ACHN (cell line): ENCODE measurements at places on chromosomes 3 and 15.

GRCh38 chr15:91605576-91605975 is 247.9 kb upstream of the SLCO3A1 start:
- no peak for DNase-seq

- DNase-seq = no peak
These were observed 63.3 kb upstream of the LRRN1 start for GRCh38 chr3:3735919-3736318.

DNA sequence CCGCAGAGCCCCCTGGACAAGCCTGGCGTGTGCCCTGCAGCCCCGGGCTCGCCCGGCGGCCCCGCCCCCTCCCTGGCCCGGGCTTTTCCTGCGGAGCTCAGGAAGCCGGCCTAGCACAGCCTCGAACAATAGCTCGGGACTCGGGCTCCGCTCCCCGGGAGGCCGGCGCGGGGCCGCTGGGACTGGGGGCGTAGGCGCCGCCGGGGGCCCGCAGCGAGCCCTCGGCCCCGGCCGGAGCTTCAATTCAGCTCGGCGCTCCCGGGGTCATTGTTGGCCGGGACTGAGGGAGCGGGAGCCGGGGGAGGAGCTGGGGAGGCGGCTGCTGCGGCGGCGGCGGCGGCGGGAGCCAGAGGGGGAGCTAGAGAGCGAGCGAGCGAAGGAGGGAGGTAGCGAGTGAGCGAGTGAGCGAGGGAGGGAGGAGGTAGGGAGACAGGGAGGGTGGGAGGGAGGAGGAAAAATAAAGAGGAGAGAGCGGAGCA is 41.0 kb upstream of the ROPN1 start:
- peak; percentile 75 for DNase-seq

GRCh38 chr3:60133269-60134162 is 1083.7 kb upstream of the CFAP20DC start:
- DNase-seq = no peak

DNA sequence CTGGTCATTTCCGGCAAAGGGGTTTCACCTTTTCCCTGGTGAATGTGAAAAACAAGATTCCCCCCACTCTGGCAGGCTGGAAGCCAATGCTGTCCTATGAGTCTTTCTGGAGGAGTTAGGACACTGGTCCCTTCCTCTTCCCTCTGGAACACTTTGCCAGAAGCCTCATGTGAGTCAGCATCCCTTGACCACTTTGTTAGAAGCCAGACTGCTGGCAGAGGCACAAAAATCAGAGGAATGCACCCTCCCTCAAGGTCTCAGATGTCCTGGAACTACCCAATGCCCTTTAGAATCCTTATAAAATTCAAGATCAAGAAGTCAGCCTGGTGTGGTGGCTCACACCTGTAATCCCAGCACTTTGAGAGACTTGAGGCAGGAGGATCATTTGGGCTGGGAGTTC is 26.6 kb downstream of the ITGB5 start:
- peak; percentile 96 for DNase-seq

DNA sequence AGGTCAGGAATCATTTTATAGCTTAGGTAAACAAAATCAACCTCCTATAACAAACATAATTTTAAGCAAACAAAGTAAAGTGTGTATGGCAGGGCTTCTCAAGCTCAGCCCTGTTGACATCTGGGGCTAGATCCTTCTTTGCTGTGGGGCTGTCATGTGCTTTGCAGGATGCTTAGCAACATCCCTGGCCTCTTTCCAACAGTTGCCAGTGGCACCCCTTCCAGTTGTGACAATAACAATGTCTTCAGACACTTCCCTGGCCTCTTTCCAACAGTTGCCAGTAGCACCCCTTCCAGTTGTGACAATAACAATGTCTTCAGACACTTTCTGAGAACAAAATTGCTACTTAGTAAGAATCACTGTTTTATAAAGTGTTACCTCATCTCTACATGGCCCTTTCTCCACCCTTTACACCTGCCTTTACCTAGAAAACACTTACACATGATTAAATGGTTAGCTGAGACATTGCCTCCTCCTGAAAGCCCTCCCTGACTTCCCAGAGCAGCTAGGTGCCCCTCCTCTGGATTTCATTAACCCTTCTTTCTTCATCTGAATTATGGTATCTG is 194.0 kb upstream of the LMCD1 start:
- DNase-seq = no peak

GRCh38 chr15:84598250-84598649 is 2.6 kb upstream of the ZSCAN2 start:
- DNase-seq = peak; percentile 24

DNA sequence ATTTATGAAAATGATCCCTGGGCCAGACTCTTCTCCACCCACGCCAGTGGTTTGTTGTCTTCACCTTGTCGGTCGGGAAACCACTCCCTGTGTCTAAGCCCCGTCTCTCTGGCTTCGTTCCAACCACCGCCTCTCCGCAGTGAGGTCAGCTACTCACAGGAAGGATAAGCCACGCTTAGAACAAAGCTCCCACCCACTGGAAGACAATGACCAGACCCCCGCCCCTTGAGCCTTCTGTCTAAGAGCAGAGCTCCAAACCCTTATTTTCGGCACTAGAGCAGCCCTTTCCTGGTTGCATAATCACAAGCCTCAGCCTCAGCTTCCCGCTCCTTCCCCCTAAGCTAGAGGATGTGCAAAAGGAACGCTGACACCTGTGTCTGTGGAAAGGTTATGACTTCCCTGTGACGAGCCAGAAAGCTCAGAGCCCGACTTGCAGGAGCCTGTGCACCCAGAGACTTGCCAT is 114.9 kb upstream of the MEF2A start:
- no peak for DNase-seq
